Activated T-helper 2 cell treated with anti-CD3 and anti-CD28 coated beads, Interferon-gamma antibody, Interleukin-2, Interleukin-4, amounts not matched to agents 10 μg/mL and 5 μg/mL and 100 μg/mL, durations not matched to agents 14 hours and 24 hours and 36 hours (primary cell): ENCODE measurements at places on chromosomes 2 and 18.
A peak's percentile ranks its signal among the peaks of the same experiment; 100 is the strongest.

DNA sequence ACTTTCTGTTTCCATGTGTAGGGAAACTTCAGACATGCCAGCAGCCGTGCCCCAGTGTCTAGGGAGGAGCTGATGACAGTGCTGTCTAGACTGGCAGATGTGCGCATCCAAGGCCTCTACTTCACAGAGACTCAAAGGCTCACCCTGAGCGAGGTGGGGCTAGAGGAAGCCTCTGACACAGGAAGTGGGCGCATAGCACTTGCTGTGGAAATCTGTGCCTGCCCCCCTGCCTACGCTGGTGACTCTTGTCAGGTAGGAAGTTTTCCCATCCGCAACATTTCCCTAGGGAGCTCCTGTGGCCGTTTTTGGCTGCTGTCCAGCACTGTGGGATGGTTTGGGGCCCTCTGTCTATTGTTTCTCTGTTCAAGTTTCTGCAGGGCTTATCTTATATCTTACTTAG, 143.1 kb upstream of the TTC39C start:
- DNase-seq = peak; percentile 20

DNA sequence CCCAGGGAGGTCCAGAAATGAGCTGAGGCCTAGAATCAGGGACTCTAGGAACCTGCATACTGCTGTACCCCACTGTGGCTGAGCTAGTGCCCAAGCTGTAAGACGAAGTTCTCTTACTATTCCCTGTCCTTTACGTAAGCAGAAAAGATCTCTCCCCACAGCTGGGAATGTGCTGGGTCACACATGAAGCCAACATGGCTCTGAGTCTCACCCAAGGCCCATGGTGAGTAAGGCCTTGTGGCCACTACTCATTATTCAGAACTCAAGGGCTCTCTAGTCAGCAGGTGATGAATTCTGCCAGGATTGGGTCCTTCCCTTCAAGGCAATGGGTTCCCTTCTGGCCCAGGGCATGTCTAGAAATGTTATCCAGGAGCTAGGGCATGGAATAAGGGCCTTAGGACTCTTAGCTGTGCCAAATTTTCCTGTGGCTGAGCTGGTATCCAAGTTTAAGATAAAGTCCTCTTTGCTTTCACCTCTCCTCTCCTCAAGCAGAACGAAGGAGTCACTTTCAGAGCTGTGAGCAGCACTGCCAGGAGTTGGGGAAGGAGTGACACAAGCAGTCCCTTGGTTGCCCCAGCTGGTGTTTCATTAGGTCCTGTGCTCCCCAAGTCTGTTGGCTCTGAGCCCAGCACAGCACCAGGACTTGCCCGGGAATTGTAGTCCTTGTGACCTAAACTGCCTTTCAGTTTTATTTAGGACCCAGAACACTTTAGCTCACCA, 707.6 kb downstream of the SLC4A3 start:
- DNase-seq = no peak

DNA sequence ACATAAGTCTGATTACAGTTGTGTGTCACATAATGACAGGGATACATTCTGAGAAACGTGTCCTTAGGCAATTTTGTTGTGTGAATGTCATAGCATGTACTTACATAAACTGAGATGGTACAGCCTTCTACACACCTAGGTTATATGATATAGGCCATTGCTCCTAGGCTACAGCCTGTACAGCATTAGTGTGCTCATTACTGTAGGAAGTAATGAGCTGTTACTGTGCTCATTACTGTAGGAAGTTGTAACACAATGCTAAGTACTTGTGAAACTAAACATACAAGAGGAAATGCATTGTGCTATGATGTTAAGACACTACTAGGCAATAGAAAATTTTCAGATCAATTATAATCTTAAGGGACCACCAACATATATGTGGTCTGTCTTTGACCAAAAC, 72.8 kb downstream of the UPP2 start:
- no peak for DNase-seq

- no peak for DNase-seq
Observed at GRCh38 chr2:16869711-16870110, 204.1 kb upstream of the CYRIA start.
